ENCODE measurements at places on chromosomes 3 and 15. TPM values are rescaled to one million over a fixed set of nuclear protein-coding genes. Genes with fewer than 3 reads are reported as not detected.

Gene SNTN
- not detected for total RNA-seq

Gene ZNF445
- 3.6 TPM for total RNA-seq

DNA sequence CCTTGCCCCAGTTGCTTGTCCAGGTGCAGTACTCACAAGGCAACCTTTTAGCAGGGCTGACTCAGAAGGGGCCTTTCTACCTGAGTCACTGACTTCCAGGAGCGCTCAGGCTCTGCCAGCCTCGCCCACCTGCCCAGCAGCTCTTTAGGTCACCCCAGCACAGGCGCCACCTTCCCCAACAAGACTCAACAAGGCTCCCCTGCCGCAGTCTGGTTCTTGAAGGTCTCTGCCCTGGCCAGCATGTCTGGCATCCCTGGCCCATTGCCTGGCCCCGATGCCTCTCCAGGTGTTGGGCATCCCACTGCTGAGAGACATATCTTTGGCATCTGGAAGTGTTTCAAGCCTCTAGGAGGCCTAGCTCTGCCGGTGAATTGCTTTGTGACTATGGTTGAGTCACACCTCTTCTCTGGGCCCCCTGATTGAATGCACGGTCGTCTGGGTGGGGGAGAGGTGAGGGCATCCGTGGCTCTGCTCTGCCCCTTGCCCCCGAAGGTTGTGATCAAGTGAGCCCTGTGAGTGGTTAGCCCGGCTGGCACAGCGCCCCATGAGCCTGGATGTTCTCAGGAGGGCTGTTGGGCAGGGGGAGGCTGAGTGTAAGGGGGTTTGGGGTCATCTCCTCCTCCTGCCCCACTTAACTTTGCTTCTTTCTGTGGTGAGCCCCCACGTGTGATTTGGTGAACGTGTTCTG, 21.6 kb downstream of the SNX33 start:
- DNase-seq: no peak

DNA sequence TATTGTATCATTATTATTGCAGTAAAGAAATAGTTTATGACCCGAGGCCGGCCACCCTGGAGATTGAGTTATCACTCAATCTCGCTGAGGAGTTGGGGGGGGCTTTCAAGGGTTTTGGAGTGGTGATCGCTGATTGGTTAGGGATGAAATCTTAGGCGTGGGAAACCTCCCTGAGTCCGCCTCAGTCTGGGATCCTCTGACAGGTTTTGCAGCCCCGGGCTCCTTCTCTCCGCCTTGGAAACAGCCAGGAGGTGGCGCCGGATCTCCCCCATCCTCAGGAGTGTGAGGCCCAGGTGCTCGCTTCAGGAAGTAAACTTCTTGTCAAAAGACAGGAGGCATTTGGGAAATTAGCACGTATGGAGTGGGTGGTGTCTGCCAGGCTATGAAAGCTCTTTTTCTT, 41.1 kb upstream of the SEC61A1 start:
- DNase-seq: no peak

- DNase-seq: no peak
Measured at GRCh38 chr3:106120356-106120755, 251.5 kb upstream of the CBLB start.

- no peak for DNase-seq
Measured at GRCh38 chr3:155859859-155860258, 5.6 kb upstream of the SLC33A1 start.

- DNase-seq: no peak
Measured at GRCh38 chr3:17238023-17238422, 353.3 kb downstream of the PLCL2 start.

Gene SPESP1
- 1.3 TPM for total RNA-seq

Gene CERS3
- total RNA-seq: not detected

DNA sequence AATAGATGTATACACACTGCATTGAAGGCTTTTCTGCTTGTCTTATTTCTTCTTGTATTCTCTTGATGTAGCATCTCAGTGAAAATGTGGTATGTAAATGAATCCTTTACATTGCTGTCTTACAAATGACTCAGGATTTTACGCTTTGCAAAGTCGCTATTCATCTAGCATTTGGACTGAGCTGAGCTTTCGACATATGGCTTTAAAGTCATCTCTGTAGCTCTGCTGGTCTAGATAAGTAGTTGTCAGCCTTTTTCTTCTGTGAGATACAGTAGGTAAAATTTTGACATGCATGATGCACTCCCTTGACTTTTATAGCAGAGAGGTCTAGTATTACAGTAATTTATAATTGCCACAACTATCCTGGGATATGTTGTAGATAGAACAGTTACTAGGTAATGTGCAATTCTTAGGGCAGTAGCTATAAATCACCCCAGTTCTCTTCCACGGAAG, 16.8 kb downstream of the MEF2A start:
- no peak for DNase-seq

GRCh38 chr15:68349151-68349550, 71.6 kb downstream of the FEM1B start:
- DNase-seq: no peak

DNA sequence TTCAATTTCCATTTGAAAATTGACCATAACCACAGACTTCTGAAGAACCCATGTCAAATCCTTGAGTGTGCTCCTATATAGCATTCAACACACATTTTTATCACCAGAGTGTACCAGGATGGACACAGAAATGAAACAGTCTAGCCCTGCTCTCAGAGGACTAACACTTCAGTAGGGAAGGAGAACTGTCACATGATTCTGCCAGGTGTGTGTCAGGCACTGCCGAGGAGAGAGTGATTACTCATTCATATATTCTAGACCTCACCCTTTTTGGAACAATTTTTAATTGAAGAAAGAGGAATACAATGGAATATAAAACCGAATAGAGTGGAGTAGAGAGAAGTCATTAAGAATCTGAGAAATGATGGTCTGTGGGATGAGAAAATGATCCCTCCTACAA, 125.8 kb downstream of the ERC2 start:
- no peak for DNase-seq

DNA sequence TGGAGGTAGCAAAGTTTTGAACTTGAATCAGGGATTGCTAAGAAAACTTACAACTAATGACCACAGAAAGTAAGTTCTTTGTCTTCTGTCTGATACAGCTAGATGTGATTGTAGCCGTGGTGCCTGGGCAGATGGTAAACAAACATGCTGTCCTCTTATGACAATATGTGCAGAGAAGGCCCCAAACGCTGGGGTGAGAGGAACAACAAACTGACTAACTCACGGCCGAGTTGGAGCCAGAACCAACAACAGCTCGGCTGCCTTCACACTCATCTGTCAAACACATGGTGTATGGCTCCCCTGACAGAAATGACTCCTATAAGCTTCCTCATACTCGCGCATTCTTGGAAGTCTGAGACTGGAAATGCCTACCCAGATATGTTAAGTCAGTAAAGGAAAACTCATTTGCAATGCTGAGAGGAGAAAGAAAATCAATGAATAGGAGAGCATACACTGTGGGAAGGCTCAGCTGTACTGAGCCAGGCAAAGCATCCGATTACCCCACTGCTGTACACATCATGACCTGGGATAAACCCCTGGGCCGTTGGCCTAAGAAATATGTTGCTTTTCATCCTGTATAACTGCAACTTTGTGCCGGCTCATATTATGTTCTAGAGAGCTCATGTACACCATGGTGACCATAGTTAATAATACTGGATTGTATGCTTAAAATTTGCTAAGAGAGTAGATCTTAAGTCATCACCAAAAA, 5.7 kb downstream of the THBS1 start:
- DNase-seq: no peak

DNA sequence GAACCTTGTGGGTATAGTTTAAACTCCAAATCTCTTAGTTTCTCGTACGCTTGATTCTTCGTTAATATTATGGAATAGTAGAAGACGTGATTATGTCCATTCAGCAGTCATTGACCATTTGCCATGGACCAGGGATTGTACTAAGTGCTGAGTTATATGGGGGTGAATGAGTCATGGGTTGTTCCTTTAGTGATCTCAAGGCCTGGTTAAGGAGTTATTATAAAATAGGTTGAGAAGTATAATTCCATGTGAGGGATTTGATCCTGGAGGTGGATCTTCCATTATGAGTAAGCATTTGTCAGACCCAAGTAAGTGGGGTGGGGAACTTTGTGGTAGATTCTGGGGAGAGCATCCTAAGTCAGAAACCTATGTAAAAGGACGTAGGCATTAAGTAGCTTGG, 15.4 kb downstream of the NR2C2 start:
- DNase-seq: no peak

DNA sequence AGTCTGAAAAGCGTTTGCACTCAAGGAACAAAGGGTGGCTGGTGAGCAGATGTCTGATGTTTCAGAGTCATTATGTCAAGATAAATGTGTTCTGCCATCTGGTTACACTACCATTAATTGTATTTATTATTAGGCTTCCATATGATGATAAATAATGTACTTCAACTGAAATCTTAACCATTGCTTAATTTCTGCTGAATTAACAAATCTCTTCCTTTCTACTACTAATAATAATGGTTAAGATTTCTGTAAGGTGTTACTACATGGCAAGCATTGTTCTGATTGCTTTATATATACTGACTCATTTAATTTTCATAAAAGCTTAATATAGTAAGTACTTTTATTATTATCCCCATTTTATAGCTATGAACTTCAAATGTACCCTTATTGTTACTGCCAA, 68.4 kb upstream of the GALNT15 start:
- DNase-seq: no peak

DNA sequence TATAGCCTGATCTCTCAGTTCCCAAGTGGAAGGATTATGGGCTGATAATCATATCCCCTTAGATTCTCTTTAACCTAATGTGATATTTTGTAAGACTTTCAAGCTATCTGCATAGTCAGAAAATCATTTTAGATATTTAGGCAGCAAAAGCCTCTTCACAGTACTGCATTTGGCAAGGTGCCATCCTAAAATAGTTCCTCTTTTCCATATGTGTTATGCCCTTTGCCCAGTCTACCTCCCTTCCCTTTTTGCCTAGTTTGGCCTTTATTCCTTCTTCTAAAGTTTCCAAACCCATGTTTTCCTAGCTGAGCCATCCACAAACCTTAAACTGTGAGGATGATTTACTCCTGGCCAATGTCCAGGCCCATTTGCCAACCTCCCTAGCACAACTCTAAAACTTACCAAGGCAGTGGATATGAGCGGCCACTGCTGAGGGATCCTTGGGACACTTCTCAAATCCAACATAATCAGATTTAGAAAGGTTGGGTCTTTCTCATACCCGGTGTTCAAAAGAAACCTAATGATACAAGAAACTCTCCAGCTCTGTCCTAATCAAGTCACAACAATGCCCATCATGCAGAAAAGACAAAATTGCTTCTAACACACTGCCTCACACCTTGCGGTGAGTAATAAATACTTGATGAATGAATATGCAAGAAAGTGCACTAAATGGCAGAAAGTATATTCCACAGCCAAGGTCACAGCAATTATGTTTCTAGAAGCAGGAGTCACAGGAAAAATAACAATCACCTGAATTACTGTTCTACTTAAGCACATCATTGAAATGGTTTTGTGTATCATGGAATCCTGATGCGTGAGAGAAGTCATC, 493.9 kb downstream of the NLGN1 start:
- no peak for DNase-seq

Gene CLDN18
- total RNA-seq: not detected

Gene IL17RD
- 0.53 TPM for total RNA-seq

Gene PARP15
- total RNA-seq: 0.51 TPM

Gene DAPK2
- 70.8 TPM for total RNA-seq

DNA sequence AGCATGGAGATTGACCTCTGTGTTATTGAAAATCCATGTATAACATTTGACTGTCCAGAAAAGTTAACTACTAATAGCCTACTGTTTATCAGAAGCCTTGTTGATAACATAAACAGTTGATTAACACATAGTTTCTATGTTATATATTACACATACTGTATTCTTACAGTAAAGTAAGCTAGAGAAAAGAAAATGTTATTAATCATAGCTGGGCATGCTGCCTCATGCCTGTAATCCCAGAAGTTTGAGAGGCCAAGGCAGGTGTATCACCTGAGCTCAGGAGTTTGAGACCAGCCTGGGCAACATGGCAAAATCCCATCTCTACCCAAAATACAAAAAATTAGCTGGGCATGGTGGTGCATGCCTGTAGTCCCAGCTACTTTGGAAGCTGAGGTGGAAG, 163.3 kb downstream of the EPHA6 start:
- no peak for DNase-seq

Gene IGF2BP2
- total RNA-seq: 2.3 TPM

Gene TGM4
- total RNA-seq: not detected

DNA sequence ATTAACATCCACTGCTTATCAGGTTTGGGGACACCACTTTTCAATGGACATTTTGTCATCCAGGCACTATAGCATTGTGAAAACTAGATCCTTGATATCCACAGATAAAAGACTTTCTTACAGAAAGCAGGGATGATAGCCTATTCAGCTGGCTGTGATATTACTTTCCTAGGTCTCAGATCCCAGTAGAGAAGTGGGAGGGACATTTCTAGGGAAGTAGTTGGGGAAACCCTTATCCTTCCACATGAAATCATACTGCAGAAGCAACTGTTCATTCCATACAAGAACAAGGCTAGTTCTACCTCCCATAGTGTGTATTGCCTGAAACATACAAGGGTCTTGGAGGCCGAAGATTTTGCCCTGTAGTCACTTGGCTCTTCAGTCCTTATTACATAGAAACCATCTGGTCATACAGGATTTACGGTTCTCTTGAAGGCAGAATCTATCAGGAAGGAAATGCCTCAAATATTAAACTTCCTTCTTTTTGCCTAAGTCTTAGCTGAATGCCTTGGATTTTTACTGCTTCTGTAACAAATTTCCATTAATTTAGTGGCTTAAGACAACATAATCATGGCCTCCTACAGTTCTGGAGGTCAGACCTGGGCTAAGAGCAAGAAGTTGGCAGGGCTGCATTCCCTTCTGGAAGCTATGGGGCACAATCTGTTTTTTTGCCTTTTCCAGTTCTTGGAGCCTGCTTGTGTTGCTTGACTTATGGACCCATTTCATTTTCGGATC, 119.4 kb downstream of the ECT2 start:
- DNase-seq: no peak

DNA sequence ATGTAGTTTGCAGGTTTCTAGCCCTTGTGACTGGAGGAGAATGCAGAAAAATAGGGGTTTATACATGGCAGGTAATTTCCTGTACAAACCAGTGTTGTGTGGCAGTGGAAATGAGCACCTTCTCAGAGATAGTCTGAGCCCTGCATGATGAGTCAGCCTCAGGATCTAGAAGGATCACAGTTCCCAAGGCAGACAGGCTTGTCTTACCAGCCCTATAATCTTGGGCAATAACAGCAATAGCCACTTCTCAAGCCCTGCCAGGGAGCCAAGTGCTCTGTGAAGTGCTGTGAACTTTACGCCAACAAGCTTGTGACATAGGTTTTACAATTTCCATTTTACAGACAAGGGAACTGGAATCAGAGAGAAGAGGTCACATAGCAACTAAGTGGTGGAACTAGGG, 89.4 kb downstream of the CD47 start:
- DNase-seq: no peak

Gene IL17RE
- not detected for total RNA-seq

- no peak for DNase-seq
Measured at GRCh38 chr15:35182841-35183479, 97.9 kb upstream of the NANOGP8 start.

- DNase-seq: no peak
Measured at GRCh38 chr15:39919411-39919747, 687 bp downstream of the GPR176 start.
